Hair follicle dermal papilla cell (primary cell): ENCODE measurements at places on chromosomes 11 and 22. TPM values are rescaled to one million over a fixed set of nuclear protein-coding genes. Genes with fewer than 3 reads are reported as not detected.

Gene CAPN5
- 19.1 and 19.5 TPM in 2 replicates for total RNA-seq

Gene MPEG1
- not detected in 2 replicates for total RNA-seq

Gene SCGB1A1
- not detected in 2 replicates for total RNA-seq

Gene GTPBP1
- total RNA-seq: 41.9 and 51.8 TPM in 2 replicates

Gene CCND1
- 179 and 332 TPM in 2 replicates for total RNA-seq

Gene TMPRSS4
- not detected in 2 replicates for total RNA-seq

Gene RIMBP3B
- 0.16 and 0.24 TPM in 2 replicates for total RNA-seq

Gene SLCO2B1
- total RNA-seq: not detected in 2 replicates

Gene EP300
- 71.0 and 104 TPM in 2 replicates for total RNA-seq

Gene SNAP29
- total RNA-seq: 17.2 and 17.4 TPM in 2 replicates

Gene NFAM1
- total RNA-seq: under 0.01 and 0.12 TPM in 2 replicates

Gene MYOD1
- total RNA-seq: not detected in 2 replicates

Gene RCOR2
- 1.6 and 2.1 TPM in 2 replicates for total RNA-seq

Gene SLC5A1
- not detected in 2 replicates for total RNA-seq

Gene ARHGAP20
- total RNA-seq: 0.81 and 1.1 TPM in 2 replicates

Gene CYB5R2
- total RNA-seq: 22.6 and 27.1 TPM in 2 replicates

Gene MS4A12
- total RNA-seq: not detected in 2 replicates

Gene MS4A6E
- not detected in 2 replicates for total RNA-seq

Gene LINC01488
- not detected in 2 replicates for total RNA-seq

Gene CDC42BPG
- total RNA-seq: 0.12 and 0.32 TPM in 2 replicates

Gene MAPK12
- total RNA-seq: 25.0 and 38.6 TPM in 2 replicates

Gene OR5D16
- total RNA-seq: not detected in 2 replicates

Gene MPZL3
- 0.49 and 0.97 TPM in 2 replicates for total RNA-seq

Gene SPON1
- 2.2 and 5.8 TPM in 2 replicates for total RNA-seq

Gene OR52I2
- not detected in 2 replicates for total RNA-seq

Gene SLC25A45
- total RNA-seq: 5.3 and 8.0 TPM in 2 replicates

Gene CTSW
- not detected in 2 replicates for total RNA-seq

Gene ACAT1
- total RNA-seq: 63.4 and 128 TPM in 2 replicates

Gene TMEM121B
- under 0.01 TPM in 1 of 2 replicates, not detected in the other for total RNA-seq

Gene POTEH
- total RNA-seq: not detected in 2 replicates

Gene CD248
- 172 and 174 TPM in 2 replicates for total RNA-seq

Gene FAM118B
- 28.6 and 32.2 TPM in 2 replicates for total RNA-seq

Gene CHRM1
- not detected in 2 replicates for total RNA-seq

Gene FXYD2
- not detected in 2 replicates for total RNA-seq

Gene SHANK2
- total RNA-seq: 0.85 and 0.97 TPM in 2 replicates

Gene SPDYC
- not detected in 2 replicates for total RNA-seq

Gene OR52N4
- not detected in 2 replicates for total RNA-seq

Gene FOXRED1
- 11.0 and 13.8 TPM in 2 replicates for total RNA-seq

Gene PRG3
- not detected in 2 replicates for total RNA-seq

Gene MAP6
- total RNA-seq: 1.9 and 5.0 TPM in 2 replicates

Gene TRIM49
- total RNA-seq: not detected in 2 replicates

Gene KRTAP5-9
- 0.16 TPM in 1 of 2 replicates, not detected in the other for total RNA-seq

Gene OR51I1
- not detected in 2 replicates for total RNA-seq
